ENCODE measurements at places on chromosomes 5 and 9.

- peak; percentile 58 for DNase-seq
Measured at GRCh38 chr9:89684912-89685636, 80.3 kb downstream of the GADD45G start.

GRCh38 chr9:23812673-23813072 lies 13.4 kb downstream of the ELAVL2 start:
- DNase-seq, result no peak

GRCh38 chr5:1564182-1564748 lies 40.5 kb upstream of the LPCAT1 start:
- no peak for DNase-seq

- DNase-seq, result no peak
Measured at GRCh38 chr5:179417016-179417415, 71.8 kb upstream of the ADAMTS2 start.

- no peak for DNase-seq
Measured at GRCh38 chr9:120718316-120718715, 4.0 kb upstream of the MEGF9 start.

GRCh38 chr9:91037511-91038482 lies 236.2 kb downstream of the SYK start:
- peak; percentile 14 for DNase-seq

DNA sequence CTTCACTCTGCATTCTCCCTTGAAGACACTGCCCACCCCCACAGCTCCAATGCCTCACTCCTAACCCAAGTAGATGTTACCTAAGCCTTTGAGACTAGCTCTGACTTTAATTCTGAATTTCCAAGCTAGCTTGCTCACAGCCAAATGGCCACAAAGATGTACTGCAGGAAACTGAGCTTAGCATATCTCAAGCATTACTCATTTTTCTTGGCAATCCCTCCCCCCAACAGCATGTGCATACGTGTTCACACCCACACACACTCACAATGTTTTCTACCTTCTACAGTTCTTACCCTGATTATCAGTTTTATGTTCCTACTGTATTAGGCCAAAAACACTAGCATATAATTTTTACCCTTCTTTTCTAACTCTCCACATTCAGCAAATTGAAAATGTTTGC lies 13.7 kb upstream of the GRIA1 start:
- DNase-seq, result no peak

GRCh38 chr9:121082075-121082474 lies 7.3 kb downstream of the CNTRL start:
- no peak for DNase-seq

- no peak for DNase-seq
Measured at GRCh38 chr9:16651446-16651964, 219.0 kb downstream of the BNC2 start.

DNA sequence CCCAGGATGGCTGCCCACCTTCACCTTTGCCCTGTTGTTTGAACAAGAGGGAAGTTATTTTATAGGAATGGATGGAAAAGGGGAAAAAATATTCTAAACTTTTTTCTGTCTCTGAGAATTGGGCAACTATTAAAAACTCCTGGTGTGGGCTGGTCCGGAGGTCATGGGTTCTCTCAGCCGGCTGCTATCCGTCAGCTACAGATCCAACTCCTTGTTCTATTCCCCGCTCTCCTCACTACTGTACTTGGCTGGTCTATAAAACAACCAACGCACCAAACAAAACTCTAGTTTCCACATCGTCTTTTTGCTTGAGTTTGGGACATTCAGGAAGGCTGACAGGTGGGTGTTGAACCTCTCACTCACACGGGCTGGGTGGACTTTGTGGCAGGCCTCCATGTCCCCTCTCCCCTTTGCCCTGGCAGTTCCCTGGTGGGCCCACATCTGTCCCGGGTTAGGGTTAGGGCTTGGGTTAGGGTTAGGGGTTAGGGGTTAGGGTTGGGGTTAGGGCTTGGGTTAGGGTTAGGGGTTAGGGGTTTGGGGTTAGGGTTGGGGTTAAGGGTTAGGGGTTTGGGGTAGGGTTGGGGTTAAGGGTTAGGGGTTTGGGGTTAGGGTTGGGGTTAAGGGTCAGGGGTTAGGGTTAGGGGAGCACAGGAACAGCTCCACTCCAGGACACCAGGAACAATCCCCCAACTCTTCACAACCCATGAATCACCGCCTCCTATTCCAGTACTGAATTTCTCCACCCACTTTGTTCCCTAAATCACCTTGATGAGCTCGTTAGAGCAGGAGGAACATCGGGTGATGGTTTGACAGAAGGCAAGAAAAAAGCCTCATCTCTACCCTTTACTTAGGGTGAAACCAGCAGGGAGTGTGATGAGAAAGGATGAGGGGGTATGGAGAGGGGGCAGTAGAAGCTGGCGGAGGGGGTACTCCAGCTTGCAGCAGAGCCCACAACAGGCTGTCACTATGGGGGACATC lies 302.1 kb upstream of the IRX4 start:
- DNase-seq, result no peak

- no peak for DNase-seq
Measured at GRCh38 chr9:20117986-20118385, 329.1 kb upstream of the SLC24A2 start.

Data from SHP77 (cell line).